GM23338 (cell line): ENCODE measurements at places on chromosomes 7 and 10. TPM values are rescaled to one million over a fixed set of nuclear protein-coding genes. Genes with fewer than 3 reads are reported as not detected.

TET1 gene
- 32.5 and 37.2 TPM in 2 replicates for polyA plus RNA-seq

WASHC2C gene
- 13.5 and 16.2 TPM in 2 replicates for polyA plus RNA-seq

DNA sequence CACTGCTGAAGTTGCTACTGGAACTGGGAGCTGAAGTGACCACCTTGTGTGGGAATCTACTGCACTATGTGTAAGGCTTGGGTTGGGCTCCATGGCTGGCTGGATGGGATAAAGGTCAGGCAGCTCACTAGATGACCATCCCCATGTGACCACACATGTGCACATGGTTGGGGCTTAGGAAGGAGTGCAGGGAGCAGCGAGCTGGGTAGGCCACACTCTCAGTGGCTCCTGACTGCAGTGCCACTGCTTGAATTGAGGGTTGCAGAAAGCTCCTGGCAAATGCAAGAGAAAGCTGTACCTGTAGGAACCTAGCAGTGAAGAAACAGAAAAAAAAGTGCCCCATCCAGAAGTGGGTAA, 47.5 kb upstream of the AMPH start:
- no peak for DNase-seq

NOC3L gene
- polyA plus RNA-seq: 53.1 and 62.1 TPM in 2 replicates

FFAR4 gene
- polyA plus RNA-seq: 0.06 TPM in 1 of 2 replicates, not detected in the other

DNA sequence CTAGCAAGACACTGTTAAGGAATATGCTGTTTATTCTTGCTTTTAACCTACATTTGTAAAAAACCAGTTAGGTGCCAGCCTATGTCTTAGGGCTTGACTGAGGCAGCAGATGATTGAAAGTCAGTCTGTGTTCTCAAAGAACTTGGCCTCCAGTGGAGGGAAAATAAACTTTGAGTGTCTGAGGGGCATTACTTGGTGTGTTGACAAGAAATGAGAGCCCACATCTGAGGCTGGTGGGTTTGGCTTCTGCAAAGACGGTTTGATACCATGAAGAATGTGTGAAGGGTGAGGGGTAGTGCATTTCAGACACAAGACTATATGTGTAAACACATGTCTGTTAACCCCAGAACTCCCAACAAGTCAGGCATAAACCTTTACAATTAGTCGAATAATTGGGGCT, 28.5 kb downstream of the CCSER2 start:
- DNase-seq: no peak

DNA sequence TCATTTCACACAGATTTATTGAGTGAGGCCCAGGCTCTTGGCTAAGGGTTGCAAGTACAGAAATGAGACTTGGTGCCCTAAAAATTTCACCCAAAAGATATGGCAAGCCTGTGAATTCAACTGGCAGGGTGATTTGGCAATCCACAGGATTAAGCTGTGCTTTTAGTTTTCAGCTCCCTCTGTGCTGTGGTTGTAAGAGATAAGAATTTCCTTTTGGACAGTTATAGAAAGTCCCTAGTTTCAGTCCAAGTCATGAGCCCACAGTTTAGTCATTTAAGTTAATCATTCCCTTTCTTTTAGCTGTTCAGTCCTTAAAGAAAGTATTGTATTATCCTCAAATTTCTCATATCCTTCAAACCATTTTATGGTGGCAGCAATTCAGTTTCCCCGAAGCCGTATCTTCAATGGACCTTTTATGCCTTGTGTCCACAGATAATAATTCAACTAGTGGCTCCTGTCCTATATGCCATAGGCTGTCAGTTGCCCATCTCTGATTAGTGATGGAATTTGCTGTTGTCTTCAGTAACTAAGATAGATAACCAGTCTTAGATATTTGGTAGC, 73.4 kb upstream of the NAMPT start:
- DNase-seq: no peak

GRCh38 chr10:3889961-3890522, 105.0 kb upstream of the KLF6 start:
- peak; percentile 39 for DNase-seq

- DNase-seq: no peak
Observed at GRCh38 chr7:98187138-98187502, 24.1 kb upstream of the BHLHA15 start.

GRCh38 chr10:132707776-132708171, 78.2 kb downstream of the NKX6-2 start:
- no peak for DNase-seq

ZNF248 gene
- 2.1 and 2.7 TPM in 2 replicates for polyA plus RNA-seq

GRCh38 chr7:27300421-27300820, 57.8 kb downstream of the EVX1 start:
- DNase-seq: no peak

GRCh38 chr10:122255509-122256301, 15.4 kb upstream of the BTBD16 start:
- DNase-seq: no peak

GRCh38 chr10:49435225-49435624, 39.3 kb upstream of the DRGX start:
- peak; percentile 16 for DNase-seq

DNA sequence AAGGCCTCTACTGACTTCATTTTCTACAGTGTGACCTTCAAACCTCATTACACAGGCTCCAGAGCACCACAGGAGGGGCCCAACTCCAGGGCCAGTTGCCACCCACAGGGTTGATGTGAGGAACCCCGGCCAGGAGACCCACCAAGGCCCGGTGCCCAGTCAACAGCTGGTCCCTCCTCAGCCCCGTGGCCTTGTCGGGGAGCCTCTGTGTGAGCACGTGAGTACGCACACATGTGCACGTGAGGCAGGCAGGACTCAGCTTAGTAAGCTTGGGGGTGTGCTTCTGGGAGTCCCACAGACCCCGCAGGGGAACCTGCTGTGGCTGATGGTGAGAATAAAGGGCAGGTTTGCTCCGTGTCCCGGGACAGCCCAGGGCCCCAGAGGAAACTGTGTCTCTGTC, 104.5 kb downstream of the VIPR2 start:
- no peak for DNase-seq

GRCh38 chr10:42850931-42851330, 68.3 kb downstream of the BMS1 start:
- DNase-seq: no peak

DNA sequence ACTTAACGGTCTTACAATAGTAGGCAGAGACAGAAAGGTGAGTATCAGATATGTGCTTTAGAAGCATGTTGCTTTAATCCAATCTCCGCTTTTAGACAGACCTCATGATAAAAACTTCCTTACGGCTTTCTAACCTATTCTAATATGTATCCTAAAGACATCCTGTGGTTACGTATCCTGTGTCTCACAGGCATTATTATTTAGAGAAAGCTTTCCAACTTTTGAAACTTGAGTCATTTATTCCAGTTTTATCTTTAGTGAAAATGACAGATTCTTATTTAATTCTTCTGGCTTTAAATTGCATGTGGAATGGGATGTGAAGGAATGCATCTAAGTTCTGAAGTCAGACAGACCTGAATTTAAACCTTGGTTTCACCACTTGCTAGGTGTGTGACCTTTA, 118.9 kb downstream of the OTUD1 start:
- no peak for DNase-seq

CH25H gene
- polyA plus RNA-seq: 1.7 and 1.8 TPM in 2 replicates

GPRIN2 gene
- polyA plus RNA-seq: 2.9 and 3.0 TPM in 2 replicates

FAM24A gene
- not detected in 2 replicates for polyA plus RNA-seq

- peak; percentile 49 for DNase-seq
Observed at GRCh38 chr7:149496642-149497391, 792 bp downstream of the ZNF746 start.

DNA sequence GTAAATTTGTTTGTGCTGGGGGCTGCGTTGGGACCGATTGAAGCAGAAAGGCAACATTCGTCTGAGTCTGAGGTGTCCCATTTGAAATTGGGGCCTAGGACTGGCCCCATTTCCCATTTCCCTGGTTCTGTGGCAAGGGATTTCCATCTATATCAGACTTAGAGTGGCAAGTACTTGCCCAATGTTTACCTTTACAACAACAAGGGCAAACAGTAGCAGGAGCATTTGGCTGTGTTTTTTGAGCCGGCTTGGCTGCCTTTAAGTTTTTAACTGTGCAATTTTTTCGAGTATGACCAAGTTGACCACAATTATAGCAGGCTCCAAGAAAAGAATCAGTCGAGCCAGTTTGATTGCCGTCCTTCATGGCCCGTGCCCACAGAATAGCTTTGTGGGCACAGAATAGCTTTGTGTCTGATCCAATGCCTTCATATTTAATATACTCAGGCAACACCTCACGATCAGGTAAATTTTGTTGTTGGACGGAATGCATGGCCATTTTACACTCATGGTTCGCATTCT, 4.7 kb upstream of the CYP17A1 start:
- DNase-seq: no peak
